ENCODE measurements at places on chromosomes 11 and 22.
A peak's percentile ranks its signal among the peaks of the same experiment; 100 is the strongest.

DNA sequence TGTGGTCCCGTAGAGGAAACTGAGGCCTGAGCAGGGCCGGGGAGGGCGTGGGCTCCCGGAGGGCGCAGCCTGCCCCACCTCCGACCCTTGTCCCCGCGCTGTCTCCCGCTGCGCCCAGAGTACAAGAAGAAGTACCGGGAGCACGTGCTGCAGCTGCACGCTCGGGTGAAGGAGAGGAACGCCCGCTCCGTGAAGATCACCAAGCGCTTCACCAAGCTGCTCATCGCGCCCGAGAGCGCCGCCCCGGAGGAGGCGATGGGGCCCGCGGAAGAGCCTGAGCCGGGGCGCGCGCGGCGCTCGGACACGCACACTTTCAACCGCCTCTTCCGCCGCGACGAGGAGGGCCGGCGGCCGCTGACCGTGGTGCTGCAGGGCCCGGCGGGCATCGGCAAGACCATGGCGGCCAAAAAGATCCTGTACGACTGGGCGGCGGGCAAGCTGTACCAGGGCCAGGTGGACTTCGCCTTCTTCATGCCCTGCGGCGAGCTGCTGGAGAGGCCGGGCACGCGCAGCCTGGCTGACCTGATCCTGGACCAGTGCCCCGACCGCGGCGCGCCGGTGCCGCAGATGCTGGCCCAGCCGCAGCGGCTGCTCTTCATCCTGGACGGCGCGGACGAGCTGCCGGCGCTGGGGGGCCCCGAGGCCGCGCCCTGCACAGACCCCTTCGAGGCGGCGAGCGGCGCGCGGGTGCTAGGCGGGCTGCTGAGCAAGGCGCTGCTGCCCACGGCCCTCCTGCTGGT is 1.9 kb downstream of the NLRP6 start:
- peak; percentile 62 for DNase-seq

DNA sequence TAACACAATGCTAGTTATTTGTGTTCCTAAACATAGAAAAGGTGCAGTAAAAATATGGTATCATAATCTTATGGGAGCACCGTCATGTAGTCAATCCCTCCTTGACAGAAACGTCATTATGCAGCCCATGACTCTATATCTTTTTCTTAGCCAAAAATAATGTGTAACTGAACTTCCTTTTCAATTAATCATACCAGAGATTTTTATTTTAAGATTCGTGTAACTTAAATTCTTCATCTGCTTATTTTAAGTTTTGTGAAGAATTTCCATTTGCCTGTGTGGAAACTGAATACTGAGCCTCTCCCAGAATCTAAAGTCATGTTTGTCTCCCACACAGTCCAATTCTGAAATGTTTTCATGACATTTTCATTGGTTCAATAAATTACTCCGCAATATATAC is 699.1 kb downstream of the KCNA4 start:
- DNase-seq, result no peak

DNA sequence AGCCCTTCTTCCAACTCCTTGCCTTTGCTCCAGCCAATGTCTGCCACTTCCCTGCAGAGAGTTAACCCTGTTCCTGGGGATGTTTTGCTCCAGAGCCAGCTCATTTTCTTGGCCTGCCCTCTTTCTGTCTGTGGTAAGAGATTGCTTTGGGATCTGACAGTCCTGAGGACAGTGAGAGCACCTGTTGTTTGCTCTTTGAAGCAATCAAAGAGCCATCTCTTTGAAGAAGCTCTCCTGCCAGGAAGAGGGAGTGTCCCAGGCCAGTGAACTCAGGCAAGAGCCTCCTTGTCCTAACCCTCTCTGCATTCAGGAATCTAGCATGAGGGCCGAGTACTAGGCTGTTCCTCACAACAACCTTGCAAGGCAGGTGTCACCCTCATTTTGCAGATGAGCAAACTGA is 42.2 kb downstream of the TRAF6 start:
- no peak for DNase-seq

DNA sequence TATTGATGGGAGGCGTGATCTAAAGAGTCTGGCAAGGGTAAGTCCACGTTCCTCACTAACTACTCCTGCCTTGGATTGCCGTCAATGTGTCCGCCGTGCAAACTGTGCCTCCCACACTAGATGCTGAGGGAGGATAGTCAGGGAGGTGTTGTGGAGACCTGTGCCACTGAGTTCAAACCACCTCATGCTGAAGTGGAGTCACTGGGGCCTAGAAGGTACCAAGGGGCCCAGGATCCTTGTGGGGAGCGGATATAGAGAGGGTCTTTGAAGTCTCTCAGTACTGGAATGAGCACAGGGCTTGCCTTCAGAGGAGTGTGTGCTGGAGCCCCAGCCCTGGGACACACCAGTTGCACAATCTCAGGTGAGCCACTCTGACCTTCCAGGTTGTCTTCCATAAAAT is 27.1 kb upstream of the TMPRSS4 start:
- peak; percentile 16 for DNase-seq

- DNase-seq, result peak; percentile 38
These were observed 27.8 kb upstream of the ZNRF3 start for GRCh38 chr22:28855355-28856094.

GRCh38 chr11:35997902-35998520 is 54.1 kb downstream of the LDLRAD3 start:
- no peak for DNase-seq

DNA sequence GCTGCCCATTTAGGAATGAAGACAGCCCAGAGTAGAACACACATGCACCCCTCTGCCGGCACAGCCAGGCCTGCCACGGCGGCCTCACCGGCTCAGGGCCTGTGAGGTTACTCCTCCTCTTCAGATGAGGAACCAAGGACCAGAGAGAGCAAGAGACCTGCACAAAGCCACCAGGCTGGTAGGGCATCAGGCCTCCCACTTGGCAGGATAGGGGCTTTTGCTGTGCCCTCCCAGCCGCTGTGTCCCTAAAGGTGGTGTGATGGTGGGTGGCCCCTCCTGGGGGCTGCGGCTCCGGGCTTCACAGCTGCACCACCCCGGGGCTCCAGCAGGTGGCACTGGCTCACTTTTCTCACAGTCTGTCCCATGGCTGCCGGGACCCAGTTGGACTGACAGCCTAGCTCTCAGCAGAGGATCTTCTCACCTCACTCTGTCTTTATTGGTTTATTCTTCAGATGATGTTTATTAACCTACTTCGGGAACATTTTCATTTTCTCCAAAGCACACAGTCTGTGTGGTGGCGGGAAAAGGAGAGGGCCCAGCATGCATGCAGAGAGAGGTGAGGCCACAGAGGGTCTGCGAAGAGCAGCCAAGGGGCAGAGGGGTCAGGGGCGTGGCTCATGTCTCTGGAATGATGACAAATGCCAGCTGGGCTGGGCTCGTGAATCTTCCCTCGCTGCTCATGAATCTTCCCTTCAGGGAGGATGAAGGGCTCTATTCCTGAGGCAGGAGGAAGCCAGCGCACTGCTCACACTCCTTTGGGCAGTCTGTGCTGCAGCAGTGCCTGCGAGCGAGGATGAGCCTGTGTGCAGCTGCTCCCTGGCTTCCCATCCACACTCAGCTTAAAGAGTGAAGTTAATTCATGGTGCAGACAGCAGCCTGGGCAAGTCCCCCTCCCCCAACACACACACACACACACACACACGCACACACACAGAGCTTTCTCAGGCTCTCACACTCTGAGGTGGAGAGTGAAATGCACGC is 101.1 kb upstream of the PITPNB start:
- DNase-seq, result peak; percentile 71

GRCh38 chr22:19610518-19611253 is 86.5 kb upstream of the CLDN5 start:
- DNase-seq, result peak; percentile 66

DNA sequence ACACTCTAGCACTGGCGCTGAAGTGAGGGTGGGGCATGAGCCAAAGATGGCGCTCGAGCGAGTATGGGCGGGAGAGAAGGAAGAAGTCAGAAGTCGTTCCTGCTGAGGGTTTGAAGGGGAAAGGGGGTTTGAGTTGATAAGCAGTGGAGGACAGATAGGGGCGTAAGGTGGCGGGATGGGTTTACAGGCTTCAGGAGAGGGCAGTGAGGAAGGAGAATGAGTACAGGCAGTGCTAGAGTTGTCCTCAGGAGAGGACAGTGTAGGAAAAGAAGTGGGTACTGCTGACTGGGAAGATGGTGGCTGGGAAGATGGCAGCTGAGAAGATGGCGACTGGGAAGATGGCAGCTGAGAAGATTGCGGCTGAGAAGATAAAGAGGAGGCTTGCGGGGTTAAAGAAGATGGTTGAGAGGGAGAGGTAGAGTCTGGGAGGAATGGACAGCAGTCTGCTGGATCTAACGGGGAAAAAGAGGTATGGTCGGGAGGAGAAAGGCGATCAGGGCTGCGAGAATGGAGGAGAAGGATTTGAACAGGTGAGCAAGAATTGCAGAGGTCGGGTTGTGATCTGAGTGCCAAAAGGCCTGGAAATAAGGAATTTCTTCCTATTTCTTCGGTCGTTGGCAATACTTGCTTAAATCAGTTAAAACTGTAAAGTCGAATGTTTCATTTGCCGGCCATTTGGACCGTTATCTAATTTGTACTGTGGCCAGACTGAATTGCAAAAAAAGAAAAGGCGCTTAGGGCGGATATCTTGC is 5.2 kb downstream of the PPFIBP2 start:
- DNase-seq, result no peak

DNA sequence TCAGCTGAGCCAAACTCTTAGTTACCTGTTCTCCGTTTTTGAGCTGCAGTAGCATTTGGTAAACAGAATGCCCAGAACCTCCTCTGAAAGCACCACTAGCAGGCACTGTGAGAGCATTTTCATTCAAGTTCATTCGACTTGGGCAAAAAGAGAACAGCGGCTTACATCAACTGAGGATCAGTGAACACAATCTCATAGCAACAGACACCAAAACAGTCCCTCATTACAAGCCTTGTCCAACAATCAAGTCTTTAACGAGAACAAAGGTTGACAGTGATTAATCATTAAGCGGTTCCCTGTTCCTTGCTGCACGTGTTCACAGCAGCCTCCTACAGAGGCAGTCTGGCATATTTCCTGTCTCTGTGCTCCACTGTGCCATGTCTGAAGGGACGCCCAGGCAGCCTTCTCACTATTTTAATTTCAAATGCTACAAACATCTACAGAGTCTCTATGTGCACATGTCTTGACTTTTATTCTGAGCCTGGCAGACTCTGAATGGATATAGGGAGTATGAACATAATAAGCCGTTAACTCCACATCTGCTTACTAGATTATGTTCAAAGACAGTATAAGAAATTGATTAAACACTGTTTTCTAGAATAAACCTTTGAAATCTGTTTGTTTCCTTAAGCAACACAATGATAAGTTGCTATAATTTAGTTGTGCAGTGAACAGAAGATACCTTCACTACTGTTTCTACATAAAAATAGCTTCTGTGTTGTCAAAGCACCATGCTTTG is 88.3 kb upstream of the MTMR2 start:
- DNase-seq, result peak; percentile 59

GRCh38 chr11:22459048-22459447 is 120.9 kb downstream of the SLC17A6 start:
- DNase-seq, result no peak

GRCh38 chr11:57641011-57641807 is 8.5 kb downstream of the YPEL4 start:
- peak; percentile 36 for DNase-seq

GRCh38 chr11:109306322-109306721 is 115.7 kb upstream of the C11orf87 start:
- DNase-seq, result no peak

DNA sequence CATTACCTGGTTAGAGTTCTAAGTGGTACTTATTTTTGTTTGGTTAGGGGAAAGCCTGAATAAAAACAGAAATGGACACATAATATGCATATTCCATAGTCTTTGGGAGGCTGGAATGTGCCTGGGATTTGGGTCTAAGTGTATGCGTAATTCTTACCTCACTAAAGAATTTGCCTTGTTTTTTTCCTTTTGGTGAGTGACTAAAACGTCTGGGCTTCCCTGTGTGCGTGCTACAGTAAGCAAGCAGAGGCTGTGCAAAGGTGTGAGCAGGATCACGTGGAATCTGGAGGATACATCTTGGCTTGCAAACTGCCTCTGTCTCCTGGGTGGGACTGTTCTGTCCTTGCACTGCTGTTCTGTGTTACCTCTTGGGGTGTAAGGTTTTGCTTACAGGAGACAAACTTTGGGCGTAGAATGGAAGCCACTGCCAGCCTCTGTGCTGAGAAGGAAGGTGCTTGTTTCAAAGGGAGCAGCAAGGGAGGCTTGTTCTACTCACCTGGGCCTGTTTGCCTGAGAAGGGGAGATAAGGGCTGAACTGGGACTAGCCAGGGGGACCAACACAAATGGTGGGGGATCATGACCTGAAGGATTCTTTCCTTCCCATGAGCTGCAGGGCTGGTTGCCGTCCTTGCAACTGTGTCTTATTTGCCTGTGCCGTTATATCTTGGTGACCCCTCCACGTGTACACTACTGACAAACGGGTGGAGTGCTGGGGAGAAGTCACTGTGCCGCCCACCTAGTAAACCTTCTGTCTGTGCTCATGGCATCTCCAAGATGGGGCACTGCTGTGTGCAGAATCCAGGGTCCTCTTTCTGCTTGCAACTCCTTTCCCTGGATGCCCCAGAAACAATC is 4.5 kb downstream of the NEAT1 start:
- peak; percentile 64 for DNase-seq

- DNase-seq, result peak; percentile 49
These were observed 612 bp downstream of the GTSE1 start for GRCh38 chr22:46297151-46297812.

GRCh38 chr11:106684944-106685343 is 333.3 kb downstream of the GUCY1A2 start:
- no peak for DNase-seq

- no peak for DNase-seq
These were observed 35.8 kb downstream of the GRIK4 start for GRCh38 chr11:120547316-120547715.

- no peak for DNase-seq
These were observed 48.4 kb upstream of the ARHGAP42 start for GRCh38 chr11:100638648-100639047.

DNA sequence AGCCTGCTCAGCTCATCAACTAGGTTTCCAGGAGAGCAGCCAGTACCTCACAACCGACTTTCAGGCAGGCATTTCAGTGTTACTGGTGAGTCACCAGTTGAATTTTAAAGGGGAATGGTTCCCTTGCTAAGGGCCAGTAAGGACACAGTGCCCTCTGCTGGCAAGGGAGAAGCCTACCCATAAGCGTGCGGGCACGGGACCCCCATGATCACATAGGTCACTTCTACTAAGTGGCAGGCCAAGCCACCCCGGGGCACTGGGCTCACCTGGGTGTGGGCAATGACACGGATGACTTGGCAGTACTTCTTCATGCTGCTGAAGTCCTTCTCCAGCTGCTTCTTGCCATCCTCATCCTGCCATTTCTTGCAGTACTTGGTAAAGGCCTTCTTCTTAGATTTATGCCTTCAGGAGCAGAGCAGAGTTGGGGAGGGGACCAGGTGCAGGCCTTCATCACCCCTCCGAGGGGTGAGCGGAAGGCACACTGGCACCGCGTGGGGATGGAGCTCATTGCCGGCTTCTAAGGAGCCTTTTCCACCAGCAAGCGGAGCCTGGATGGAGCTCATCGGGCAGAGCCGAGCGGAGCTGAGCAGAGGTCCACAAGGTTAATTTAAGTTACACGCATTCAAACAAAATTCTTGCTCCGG is 2.9 kb downstream of the RPL3 start:
- DNase-seq, result peak; percentile 87

DNA sequence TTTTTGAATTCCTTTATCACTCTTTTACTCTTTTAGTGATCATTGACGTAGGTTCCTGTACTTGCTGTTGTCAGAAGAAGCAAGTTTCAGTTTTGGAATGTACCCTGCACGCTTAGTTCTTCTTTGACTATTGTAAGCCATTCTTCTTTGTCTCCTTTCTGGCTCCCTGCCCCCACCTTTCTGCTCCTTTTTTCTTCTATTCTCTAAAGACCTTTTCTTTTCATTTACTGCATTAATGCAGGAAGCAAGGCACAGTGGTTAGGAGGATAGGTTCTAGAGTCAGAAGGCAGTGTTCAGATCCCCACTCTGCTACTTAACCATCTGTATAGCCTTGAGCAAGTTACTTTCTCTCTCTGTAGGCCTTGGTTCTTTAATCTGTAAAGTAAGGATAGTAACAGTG is 33.7 kb upstream of the RAG2 start:
- DNase-seq, result peak; percentile 25

All from activated CD4-positive, alpha-beta memory T cell treated with anti-CD3 and anti-CD28 coated beads for 36 hours (primary cell).